Endothelial cell of umbilical vein (primary cell): ENCODE measurements at places on chromosomes 7 and 10.

- peak; percentile 56 for DNase-seq
These were observed 64.3 kb downstream of the HOXA1 start for GRCh38 chr7:27031289-27032172.

DNA sequence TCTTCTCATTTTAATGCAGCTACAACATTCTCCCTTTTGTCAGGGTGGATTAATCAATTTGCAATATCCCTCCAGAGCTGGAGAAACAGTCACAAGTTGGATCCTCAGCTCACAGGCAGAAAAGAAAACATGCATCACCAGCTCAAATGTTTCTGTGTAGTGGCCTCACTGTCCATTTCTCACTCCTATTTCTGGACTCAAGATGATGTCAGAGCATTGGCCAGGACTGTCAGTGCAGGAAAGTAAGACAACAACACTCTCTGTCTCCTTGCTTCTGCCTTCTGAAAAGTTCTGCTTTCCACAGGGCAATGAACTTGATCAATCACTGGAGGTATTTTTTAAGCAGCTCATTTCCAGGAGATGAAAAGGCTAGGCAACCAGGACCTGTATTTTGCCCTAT lies 8.2 kb upstream of the SVIL start:
- no peak for DNase-seq

GRCh38 chr7:32206987-32207386 lies 136.8 kb upstream of the PDE1C start:
- peak; percentile 7 for DNase-seq

GRCh38 chr7:127820732-127821085 lies 168.7 kb downstream of the SND1 start:
- DNase-seq: no peak

- DNase-seq: no peak
These were observed 68.9 kb upstream of the DNAAF5 start for GRCh38 chr7:657565-658119.

- no peak for DNase-seq
These were observed 40.4 kb downstream of the PROSER2 start for GRCh38 chr10:11863353-11864109.

DNA sequence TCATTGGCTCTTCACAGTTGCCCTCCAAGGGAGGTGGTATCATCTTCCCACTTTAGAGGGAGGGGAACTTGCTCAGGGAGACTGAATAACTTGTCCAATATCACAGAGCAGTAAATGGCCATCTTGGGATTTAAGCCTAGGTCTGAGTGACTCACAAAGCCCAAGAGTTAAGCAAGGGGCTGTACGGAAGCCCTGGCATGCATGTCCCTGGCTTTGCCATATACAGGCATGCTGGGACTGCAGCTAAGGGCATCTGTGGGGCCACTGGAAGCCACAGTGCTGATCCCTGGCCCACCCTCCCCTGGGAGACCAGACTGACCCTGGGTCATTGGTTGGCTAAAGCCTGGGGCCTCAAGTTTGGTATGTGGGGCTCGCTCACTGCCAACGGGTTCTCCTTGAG lies 3.1 kb downstream of the VSIR start:
- no peak for DNase-seq

- DNase-seq: no peak
These were observed 258.6 kb upstream of the TCERG1L start for GRCh38 chr10:131569851-131570715.

DNA sequence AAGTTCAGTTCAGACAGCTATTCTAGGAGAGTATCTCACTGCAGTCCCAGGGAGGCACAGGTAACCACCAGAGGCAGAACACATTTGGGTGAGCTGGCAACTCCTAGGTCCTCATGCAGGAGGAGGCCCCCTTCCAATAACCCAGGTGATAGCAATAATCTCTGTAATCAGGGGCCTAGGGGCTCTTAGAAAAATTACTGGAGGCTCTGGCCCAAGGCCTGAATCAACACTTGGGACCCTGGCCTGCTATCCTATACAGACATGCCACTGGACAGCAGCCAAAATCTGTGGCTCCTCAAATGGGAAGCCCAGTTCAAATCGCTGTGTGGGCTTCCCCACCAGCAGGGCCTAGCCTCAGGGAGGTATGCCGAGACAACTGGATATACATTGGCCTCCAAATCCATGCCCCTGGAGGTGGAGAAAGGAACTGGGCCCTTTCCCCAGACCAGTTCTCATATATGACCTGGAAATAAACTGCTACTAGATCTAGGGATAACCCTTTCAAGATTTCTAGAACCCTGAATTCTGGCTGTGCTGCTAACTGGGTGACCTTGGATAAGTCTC lies 1.6 kb downstream of the AVPI1 start:
- DNase-seq: peak; percentile 32

DNA sequence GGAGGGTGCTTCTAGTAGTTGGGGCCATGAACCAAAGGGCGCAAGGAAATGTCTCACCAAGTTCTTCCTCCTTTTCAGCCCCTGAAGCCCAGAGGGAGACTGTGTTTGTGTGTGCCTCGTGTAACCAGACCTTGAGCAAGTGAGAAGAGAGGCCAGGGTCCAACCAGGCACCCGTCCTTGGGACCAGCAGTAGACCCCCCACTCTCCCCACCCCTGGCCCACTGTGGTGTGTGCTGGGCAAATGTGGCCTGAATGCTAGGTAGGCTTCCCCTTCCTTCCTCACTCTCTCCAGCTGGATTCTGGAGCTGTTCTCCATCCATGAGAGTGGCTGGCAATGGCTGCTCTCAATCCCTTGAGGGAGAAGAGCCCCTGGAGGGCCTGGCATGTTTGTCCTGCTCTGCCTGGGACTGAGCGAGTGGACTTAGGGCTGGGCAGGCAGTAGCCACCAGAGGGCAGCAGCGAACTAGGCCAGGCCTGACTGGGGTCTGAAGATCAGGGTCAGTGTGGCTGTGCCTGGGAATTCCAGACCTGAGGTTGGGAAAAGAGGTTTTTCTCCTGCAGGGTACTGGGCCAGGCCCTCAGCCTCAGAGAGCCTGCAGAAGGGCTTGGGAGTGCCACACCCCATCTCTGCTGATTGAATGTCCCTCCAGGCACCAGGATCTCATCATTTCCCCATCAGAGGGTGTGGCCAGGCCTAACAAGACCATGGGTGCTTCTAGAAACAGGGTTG lies 12.5 kb downstream of the SFRP5 start:
- peak; percentile 62 for DNase-seq

- no peak for DNase-seq
These were observed 9.9 kb upstream of the DOCK1 start for GRCh38 chr10:126895214-126895781.
